ENCODE measurements at places on chromosomes 7 and 10.

- DNase-seq, result peak; percentile 86
Observed at GRCh38 chr7:50534690-50535290, 30.4 kb downstream of the DDC start.

- DNase-seq, result no peak
Observed at GRCh38 chr10:43440463-43441134, 3.7 kb downstream of the ZNF487 start.

- DNase-seq, result no peak
Observed at GRCh38 chr10:129210876-129211275, 256.2 kb upstream of the MGMT start.

GRCh38 chr10:76245951-76246495, 814.6 kb downstream of the LRMDA start:
- DNase-seq, result no peak

DNA sequence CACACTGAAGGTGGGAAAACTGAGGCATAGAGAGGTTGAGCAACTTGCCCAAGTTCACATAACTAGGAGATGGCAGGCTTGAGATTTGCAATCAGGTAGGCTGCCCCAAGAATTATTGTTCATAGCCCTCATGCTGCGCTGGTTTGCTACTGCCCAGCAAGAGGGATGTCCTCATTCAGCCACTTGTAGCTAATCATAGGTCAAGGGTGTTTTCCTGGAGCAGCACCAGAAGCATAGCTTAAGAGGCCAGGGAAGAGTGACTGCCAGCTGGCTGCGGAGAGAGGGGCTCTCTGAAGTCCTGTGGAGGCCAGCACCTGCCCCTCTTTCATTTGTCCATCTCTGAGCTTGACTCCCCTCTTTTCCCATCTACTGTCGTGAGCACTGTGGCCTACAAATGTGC, 15.0 kb downstream of the CDHR3 start:
- DNase-seq, result peak; percentile 59

GRCh38 chr10:15370212-15370855, 755 bp downstream of the FAM171A1 start:
- peak; percentile 15 for DNase-seq

DNA sequence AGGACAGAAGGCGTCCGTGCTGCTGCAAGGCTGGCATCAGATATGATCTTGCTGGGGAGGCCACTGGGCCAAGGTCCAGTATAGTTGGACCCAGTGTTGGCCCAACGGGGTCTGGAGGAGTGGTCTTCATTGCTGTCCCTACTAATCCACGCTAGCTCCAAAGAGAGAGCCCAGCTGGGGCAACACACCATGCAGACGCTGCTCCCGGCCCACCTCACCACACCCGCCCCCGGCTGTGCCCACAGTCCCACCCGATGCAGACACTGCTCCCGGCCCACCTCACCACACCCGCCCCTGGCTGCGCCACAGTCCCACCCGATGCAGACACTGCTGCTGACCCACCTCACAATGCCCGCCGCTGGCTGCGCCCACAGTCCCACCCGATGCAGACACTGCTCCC, 121.5 kb downstream of the VIPR2 start:
- DNase-seq, result no peak

DNA sequence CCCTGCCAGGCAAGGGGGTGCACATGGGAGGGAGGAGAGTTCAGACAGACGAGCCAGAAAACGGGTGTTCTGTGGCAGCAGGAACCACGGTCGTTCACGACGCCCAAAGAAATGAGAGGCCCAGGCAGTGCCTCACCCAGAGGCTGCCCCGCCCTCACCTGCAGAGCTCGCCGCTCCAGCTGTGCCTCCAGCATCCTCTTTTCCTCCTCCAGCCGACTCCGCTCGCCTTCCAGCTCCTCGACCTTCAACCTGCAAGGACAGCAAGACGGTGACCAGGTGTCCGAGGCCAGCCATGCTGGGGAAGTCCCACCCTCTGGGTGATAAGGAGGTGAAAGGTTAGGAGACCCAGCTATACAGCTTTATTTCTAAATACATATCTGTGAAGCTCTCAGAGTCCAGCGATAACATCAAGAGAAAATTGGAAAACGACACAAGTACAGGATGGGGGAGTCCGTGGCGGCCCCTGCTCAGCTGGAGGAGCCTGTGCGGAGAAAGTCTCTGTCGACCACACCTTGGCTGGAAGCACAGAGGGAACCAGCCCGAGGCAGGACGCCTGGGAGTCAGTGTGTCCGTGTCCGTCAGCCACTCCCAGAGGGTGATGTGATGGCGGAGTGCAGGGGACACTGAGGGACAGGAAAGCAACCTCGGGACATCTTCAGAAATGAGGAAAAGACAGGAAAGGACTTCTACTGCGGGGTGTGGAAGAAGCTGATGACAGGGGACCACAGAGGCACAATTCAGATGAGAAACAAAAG, 275.1 kb downstream of the MAD1L1 start:
- DNase-seq, result no peak

DNA sequence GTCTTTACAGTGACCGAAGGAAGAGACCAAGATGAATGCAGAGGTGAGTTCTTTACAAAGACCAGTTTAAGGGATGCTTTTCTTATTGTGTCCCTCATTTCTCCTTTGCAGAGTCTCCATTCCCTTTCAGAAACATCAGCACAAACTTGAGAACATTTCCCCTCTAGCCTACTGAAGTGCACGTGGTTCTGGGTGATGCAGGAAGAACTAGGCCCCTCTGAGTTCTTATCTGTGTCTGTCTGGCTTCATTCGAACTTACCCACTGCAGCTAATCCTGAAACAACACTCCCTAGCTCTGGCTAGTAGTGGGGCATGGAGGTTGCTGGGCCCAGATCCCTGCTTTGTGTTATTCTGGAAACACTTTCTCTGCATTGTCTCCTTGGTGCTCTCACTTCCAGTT, 12.6 kb downstream of the BLVRA start:
- no peak for DNase-seq

DNA sequence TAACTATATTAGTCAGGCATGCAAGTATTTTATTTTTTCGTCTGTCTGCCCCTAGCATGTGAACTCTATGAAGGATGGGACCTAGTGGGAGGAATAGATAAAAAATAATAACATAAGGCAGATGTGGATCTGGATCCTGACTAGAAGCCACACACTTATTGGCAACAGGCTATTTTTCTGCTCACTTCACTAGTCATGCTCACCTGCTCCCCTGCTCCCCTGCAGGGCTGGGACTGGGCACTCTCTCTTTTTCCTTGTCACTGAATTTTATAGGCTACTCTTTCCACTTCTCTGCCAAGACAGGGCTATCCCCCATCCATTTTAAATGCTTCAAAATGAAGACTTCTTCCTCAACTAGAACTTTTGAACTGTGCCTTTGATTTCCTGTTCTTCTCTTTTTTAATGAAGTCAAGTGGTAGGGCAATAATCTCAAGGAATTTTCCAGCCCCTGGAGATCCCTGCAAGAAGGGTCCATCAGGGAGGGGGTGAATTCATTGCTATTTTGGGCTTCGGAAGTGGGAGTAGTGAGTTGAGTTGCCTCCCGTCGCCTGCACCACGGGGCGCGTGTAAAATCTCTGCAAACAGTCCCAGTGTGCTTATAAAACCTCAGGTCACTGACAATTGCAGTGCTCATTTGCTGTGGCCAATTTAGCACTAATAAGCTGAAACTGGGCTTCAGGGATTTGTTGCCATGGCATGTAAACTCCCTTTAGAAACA, 156.7 kb upstream of the NPVF start:
- no peak for DNase-seq

DNA sequence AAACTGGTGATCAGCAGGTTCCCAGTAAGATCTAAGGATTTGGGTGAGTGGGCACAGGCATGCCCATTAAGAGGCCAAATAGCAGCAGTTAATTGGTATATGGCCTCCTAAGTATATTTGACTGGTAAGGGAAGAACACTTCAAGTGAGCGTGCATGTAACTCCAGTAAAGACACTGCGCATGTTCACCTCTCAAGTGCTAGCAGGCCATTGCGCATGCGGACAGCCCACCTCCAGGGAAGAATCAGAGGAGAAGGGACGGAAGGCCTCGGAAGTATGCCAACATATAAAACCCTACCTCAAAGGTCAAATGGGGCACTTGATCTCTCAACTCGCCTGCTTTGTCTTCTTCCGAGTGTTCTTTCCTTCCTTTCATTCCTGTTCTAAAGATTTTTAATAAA, 118.0 kb downstream of the ARL5B start:
- no peak for DNase-seq

DNA sequence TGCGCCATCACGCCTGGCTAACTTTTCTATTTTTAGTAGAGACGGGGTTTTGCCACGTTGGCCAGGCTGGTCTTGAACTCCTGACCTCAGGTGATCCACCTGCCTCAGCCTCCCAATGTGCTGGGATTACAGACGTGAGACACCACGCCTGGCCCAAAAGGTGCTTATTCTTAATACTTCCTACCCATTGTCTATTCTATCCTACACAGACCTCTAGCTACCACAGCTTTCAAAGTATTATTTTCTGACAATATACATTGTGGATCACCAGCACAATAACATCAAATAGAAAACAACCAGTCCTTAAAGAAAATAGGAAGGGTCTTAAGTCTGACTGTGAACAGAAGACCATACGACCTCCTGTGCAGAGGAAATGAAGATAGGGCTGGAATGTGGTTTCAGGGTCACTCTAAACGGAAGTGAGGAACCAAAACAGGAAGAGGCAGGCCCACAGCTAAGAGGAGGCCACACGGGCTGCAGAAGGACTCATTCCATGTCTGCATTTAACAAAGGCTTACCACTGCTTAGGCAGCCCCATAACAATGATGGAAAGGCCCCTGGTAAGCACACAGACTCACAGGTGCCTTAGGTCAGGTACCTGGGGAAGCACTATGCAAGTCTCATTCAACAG, 115.2 kb downstream of the ZFAND4 start:
- no peak for DNase-seq

DNA sequence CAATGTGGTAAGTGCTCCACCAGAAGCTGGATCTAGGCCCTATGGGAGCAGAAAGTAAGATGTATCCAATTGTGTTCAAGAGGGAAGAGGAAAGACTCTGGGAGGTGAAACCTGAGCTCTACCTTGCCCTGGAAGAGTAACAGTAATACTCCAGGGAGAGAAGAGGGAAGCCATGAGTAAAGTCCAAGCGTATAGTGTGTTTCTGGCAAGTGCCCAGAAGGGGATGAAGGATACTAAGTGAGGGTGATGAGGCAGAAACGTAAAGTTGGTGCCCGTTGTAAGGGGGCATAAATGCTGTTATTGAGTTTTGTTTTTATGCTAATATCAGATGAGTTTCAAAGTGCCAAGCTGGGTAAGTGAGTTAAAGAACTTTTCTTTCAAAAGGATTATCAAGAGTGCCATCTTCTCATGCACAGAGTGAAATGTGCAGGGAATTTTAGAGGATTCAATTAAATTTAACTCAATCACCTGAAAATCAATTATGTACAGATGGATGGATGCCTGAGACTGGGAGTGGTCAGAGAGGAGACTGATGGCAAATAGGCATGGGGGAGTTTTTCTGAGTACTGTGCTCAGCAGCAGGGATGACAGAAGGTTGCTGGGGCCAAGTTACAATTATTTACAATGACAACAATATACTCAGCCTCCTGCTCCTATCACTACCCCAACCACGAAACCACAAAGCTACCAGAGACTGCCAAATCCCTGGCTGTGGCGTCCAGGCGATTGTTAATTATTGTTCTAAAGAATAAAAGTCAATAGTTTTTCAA, 123.3 kb upstream of the LAMB4 start:
- DNase-seq, result no peak

- DNase-seq, result no peak
Observed at GRCh38 chr7:134925766-134926165, 60.5 kb upstream of the AGBL3 start.

DNA sequence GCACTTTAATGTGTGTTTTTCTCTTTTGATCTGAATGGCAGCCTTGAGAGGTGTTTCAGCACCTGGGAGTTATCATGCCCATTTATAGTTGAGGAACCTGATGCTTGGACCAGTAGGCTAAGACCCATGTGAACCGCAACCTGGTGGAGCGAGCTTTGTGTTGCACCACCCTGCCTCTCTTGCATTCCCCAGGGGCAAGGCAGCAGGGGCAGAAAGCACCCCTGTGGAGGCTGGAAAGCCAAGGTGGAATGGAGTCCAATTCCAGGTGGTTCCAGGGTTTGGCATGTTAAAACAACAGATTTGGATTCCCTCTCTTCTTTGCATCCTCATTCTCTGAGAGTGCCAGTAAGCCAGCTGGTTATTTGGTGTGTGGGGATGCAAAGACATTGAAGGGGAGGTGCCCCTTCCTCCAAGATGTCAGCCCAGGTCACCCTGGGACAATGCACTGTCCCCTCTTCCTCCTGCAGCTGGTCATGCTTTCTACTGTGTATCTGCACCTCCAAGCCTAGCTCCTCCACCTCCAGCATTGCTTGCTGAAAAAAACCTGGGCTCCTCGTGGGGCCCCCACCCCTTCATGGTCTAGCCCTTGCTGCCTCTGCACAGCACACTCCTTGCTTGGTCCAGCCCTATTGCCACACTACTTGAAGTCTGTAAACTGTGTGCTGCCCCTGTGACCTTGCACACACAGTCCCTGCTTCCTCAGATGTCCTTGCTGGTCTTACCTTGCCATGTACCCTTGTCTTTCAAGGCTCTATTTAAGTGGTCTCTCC, 5.6 kb upstream of the CDH23 start:
- no peak for DNase-seq

- DNase-seq, result no peak
Observed at GRCh38 chr7:47912332-47912731, 35.9 kb downstream of the PKD1L1 start.

- no peak for DNase-seq
Observed at GRCh38 chr7:67823345-67823744, 826.7 kb downstream of the TYW1 start.

- no peak for DNase-seq
Observed at GRCh38 chr10:3100093-3100792, 32.9 kb downstream of the PFKP start.

DNA sequence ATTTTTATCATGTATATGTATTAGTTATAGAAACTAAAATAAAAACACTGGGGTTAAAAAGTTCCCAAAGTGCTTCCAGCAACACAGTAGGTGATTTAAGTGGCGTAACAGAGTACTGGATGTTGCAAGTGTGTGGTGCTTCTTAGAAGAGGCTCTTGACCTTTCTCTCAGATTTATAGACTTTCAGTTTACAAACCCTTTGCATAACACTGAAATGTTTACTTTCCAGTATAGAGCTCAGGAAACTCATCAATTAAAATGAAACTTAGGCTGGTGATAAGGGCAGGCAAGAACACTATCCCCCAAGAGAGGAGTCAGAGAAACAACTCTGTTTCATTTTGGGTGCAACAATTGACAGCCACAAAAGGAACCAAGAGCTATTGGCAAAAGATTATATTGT, 27.5 kb upstream of the SMC3 start:
- DNase-seq, result no peak

All from adrenal gland (tissue), 19 donors.